ENCODE measurements at places on chromosomes 12 and 14.

GRCh38 chr12:121358073-121358472 lies 5.9 kb upstream of the ANAPC5 start:
- no peak for DNase-seq

DNA sequence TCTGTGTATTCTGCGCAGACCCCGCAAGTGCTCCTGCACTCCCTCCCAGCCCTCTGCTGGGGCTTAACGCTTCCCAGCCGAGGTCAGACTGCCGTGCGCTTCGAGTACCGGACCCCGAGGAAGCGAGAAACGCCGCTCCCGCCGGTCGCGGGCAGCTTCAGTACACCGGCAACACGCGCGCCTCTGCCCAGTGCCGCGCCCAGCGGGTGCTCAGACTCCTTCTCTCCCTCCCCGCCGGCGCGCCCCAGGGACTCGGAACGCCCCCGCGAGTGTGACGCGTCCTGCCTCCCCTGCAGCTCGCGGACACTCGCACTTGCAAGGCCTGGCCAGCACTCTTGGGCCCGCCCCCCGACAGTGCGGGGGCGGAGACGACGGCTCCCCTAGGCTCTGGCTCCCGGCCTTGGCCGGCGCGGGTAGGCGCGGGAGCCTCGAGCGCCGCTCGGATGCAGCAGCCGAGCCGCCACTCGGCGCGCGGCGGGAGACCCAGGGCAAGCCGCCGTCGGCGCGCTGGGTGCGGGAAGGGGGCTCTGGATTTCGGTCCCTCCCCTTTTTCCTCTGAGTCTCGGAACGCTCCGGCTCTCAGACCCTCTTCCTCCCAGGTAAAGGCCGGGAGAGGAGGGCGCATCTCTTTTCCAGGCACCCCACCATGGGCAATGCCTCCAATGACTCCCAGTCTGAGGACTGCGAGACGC lies at the start of gene PTGER2:
Gene PTGER2, plus strand, starts transcription at position 410 of the 692 bp plus-strand sequence. Its CDS starts 237 bp downstream, at position 647.
- DNase-seq = peak; percentile 28

DNA sequence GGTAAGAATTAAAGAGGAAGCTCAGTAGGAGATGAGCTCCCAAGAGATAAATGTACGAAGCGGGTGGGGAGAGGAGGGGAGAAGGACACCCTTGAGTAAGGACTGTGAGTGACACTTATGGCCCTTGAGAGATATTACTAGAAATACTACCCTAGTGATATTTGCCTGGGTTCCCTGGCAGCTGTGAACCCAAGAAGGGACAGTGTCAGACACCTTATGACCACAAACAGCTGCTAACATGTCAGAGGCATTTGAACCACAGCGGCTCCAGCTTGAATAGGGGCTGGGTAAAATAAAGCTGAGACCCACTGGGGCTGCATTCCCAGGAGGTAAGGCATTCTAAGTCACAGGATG lies 19.6 kb upstream of the SLC6A12 start:
- DNase-seq = no peak

- DNase-seq = no peak
Observed at GRCh38 chr12:13713556-13714410, 267.6 kb downstream of the GRIN2B start.

GRCh38 chr14:44901696-44902095 lies 60.1 kb downstream of the KLHL28 start:
- DNase-seq = no peak

- no peak for DNase-seq
Observed at GRCh38 chr14:59239022-59239421, 50.6 kb downstream of the DAAM1 start.

DNA sequence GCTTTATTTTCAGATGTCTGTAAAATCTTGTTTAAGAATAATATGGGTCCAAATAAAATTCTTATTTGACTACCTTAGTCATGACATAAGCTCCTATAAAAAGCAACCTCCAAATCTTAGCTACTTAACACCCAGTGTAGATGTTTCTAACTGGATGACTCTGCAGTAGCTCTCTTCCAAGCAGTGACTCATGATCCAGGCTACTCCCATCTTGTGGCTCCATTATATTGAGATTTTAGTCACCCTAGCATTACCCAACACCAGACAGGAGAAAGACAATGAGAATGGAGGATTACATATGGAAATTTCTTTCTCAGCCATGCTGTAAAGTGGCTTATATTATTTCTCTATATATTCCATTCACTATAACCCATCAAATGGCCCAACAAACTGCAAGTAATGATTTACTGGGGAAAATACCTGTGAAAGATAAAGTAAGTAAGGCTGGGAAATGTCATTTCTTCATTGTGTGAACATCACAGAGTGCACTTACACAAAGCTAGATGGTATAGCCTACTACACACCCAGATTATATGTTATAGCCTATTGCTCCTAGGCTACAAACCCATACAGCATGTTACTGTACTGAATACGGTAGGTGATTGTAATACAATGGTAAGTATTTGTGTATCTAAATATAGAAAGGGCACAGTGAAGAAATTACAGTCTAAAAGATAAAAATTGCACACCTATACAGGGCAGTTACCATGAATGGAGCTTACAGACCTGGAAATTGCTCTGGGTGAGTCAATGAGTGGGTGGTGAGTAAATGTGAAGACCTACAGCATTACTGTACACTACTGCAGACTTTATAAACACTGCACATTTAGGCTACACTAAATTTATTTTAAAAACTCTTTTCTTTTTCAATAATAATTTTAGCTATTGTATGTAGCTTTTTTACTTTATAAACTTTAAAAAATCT lies 163.2 kb downstream of the DYRK2 start:
- DNase-seq = no peak

GRCh38 chr12:83197483-83197914 lies 510.8 kb downstream of the TMTC2 start:
- DNase-seq = no peak

GRCh38 chr12:75041472-75041871 lies 168.2 kb downstream of the KCNC2 start:
- no peak for DNase-seq

GRCh38 chr12:130680451-130680990 lies 35.6 kb downstream of the RIMBP2 start:
- DNase-seq = no peak

DNA sequence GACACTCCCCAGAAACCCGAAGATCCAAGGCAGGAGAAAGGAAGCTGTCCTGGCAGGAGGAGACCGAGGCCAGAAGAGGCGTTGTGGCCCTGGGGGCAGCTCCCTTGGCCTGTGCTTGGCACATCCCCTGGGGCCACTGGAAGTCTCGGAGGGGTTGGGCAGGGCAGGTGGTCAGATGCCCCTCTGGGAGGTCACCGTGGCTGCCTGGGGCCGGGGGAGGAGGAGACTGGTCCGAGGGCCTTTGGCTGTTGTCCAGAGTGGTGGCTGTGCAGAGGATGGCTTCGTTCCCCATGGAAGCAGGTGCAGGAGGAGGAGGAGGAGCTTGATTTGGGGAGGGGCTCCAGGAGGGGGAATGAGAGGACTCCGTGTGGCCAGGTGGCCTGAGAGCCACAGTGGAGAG lies 3.3 kb upstream of the NUDT14 start:
- no peak for DNase-seq

GRCh38 chr14:50088117-50088515 lies 28.3 kb downstream of the VCPKMT start:
- DNase-seq = no peak

DNA sequence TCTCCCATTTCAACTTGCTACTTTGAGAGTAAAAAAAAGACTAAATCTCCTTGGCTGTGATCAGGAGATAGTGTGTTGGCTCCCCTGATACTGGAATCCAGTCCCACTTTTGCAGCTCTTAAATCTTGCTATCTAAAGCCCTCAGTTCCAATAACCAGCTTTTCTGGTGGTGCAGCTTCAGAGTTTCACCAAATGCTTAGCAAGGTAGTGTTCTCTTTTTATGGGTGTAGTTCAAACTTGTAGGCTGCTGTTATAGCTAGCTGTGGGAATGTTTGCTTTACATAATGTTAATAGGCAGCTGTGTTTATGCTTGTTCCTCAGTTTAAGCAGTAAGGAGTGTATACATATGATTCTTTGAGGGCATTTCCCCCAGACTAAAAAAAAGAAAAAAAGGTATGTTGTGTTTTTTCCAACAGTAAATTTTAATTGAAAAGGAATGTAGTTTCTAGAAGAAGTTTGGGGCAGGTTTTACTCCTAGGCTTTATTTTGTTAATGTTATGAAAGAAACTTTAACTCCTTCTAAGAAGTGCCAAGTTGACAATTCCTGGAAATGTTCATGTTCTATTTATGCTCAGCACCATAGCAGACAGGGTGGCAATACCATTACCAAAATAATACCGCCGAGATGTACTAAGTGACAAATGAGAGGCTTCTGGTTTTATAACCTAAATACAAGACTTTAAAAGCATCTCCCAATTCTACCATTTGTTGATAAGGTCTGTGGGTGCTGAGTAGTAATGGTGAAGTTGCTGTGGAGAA lies 12.1 kb downstream of the CRADD start:
- DNase-seq = no peak

- no peak for DNase-seq
Observed at GRCh38 chr12:130205495-130205894, 43.2 kb downstream of the FZD10 start.

DNA sequence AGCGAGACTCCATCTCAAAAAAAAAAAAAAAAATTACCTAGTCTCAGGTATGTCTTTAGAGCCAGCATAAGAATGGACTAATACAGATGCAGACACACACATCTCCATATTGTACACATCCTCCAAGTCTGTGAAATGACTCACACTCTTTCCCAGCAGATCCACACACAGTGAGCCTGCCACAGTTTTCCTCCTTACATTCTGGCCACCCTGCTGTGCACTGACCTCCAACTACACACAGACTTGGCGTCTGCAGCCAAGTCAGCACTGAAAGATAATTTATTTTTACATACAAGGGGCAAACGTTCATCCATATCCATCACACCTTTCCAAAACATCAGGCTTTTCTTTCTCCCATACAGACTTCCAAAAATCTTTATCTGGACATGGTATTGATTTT lies 115.9 kb downstream of the SLC25A21 start:
- DNase-seq = no peak

DNA sequence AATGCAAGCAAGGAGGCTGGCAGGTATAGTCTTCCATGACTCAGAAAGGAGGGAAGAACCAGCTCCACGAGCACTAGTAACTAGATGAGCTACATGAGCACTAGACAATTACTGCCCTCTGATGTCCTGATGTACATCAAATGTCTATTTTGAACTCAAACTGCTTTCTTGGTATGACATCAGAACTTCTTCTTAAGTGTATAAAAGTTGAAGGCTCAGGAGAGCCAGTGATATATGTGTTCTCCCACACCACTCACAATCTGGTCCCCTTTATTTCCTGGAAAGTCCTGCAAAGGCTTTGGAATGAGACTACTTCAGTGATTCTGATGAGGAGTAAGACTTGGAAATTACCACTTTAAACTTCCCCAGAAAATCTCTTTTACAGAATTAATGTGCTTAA lies 18.5 kb upstream of the DHRS7 start:
- DNase-seq = no peak

DNA sequence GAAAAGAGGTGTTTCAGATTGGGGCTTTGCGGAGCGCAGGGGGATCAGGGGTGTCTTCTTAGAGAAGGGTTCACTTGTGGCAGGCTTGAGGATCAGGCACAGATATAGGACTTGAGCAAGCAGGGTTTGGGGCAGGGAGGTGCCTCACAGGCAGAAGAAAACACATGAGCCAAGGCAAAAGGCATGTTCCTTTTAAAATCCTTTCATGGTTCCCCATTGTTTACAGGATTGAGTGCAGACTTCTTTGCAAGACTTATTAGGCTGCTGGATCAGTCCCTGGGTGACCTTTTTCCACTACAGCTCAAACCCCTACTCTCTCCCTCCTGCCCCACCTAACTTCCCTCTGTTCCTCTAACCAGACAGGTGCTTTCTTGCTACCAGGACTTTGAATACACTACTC lies 19.7 kb downstream of the HSPB8 start:
- no peak for DNase-seq
